ENCODE measurements at places on chromosomes 6 and 20.

- no peak for DNase-seq
Measured at GRCh38 chr20:19256906-19257595, 44.6 kb downstream of the SLC24A3 start.

DNA sequence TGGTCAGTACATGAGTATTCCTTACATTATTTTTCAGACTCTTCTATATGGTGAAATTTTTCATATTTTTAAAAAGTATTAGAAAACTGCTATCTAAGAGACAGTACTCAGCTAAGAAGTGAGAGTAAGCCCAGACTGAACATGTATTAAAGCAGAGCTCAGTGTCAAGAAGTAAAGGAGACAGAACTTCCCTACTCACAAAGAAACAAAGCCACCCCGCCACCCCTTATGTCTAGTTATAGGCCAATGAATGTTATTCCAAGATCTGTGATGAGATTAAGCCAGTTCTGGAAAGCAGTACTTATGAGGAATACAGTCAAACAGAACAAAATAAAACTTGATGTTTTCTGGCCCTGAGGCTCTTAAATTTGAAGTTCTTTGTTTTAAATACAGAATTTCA lies 114.5 kb downstream of the RNGTT start:
- no peak for DNase-seq

GRCh38 chr6:39225543-39225942 lies 3.7 kb downstream of the KCNK5 start:
- DNase-seq: no peak

GRCh38 chr6:2581611-2582010 lies 169.1 kb downstream of the MYLK4 start:
- DNase-seq: no peak

- DNase-seq: no peak
Measured at GRCh38 chr6:33992191-33992590, 153.7 kb downstream of the GRM4 start.

GRCh38 chr6:87788141-87788540 lies 86.1 kb upstream of the AKIRIN2 start:
- no peak for DNase-seq

DNA sequence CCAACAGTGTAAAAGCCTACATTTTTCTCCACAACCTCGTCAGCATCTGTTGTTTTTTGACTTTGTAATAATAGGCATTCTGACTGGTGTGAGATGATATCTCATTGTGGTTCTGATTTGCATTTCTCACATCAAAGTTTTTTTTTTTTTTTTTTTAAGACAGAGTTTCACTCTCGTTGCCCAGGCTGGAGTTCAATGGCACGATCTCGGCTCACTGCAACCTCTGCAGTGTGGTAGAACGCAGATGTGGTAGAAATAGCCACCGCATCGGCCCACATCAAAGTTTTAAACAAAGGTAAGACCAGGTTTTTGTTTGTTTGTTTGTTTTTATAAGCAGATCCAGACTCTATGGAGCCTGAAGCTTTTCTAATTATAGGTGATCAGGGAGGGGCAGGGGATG lies 12.7 kb upstream of the PPP1R3G start:
- no peak for DNase-seq

- no peak for DNase-seq
Measured at GRCh38 chr6:16338577-16339264, 100.3 kb downstream of the GMPR start.

- no peak for DNase-seq
Measured at GRCh38 chr6:35014341-35014740, 125.3 kb downstream of the ANKS1A start.
